AG04449 (cell line): ENCODE measurements at places on chromosomes 16 and 17.

- no peak for DNase-seq
These were observed 2.5 kb upstream of the SPATA20 start for GRCh38 chr17:50544516-50544915.

GRCh38 chr17:44029736-44030135 is 15.0 kb upstream of the TMEM101 start:
- no peak for DNase-seq

- DNase-seq, result no peak
These were observed 85.3 kb upstream of the PLCG2 start for GRCh38 chr16:81693744-81694303.

DNA sequence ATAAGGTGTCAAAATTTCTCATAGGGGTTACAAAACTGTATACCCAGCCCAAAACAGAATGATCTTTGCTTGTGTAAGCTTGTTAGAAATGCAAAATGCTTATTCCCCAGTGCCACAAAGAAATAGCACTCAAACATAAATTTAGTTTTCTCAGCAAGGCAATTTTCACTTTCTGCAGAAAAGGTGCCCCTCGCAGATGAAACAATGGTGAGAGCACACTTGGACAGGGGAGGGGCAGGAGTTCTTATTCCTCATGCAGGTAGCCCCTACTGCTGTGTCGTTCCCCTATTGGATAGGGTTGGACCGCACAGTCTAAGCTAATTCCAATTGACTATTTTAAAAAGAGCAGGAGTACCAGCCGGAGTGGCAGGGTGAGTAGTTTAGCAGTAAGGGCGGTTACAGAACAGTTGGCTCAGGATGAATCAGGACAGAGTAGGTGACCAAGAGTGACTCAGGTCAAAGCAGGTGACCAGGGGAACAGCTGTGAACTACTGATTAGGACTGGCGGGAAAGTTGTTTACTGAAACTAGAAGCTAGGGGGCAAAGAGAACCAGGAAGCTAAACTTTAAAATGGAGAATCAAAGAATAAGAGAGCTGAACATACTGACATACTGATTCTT is 5.5 kb upstream of the LDHD start:
- no peak for DNase-seq
